Daoy (cell line): ENCODE measurements at places on chromosomes 7 and 10. TPM values are rescaled to one million over a fixed set of nuclear protein-coding genes. Genes with fewer than 3 reads are reported as not detected.

ASNS gene
- total RNA-seq: 30.8 and 33.3 TPM in 2 replicates

ATRNL1 gene
- 5.1 and 7.1 TPM in 2 replicates for total RNA-seq

MARCHF5 gene
- 8.3 and 10.3 TPM in 2 replicates for total RNA-seq

- DNase-seq: no peak
Measured at GRCh38 chr7:2041496-2042367, 191.0 kb downstream of the MAD1L1 start.
